ENCODE measurements at places on chromosomes 7 and 10. TPM values are rescaled to one million over a fixed set of nuclear protein-coding genes. Genes with fewer than 3 reads are reported as not detected.

Gene CASTOR2
- 20.5 TPM for total RNA-seq

Gene MAGI2
- 0.57 TPM for total RNA-seq

Gene ANXA8
- total RNA-seq: not detected

Gene COBL
- not detected for total RNA-seq

Gene CFAP69
- total RNA-seq: 4.3 TPM

Gene ZNF438
- 2.6 TPM for total RNA-seq

Gene HSPA12A
- total RNA-seq: 1.5 TPM

Gene AKR1B15
- not detected for total RNA-seq

Gene AZGP1
- total RNA-seq: not detected

Gene CDHR3
- 13.9 TPM for total RNA-seq

Gene ADD3
- total RNA-seq: 82.9 TPM

Gene IFIT3
- 6.7 TPM for total RNA-seq

Gene ZMIZ1
- total RNA-seq: 35.8 TPM

Gene COL26A1
- total RNA-seq: 0.35 TPM

Data from A673 (cell line).